Tibial nerve (tissue), 4 donors: ENCODE measurements at places on chromosomes 16 and 17. TPM values are rescaled to one million over a fixed set of nuclear protein-coding genes. Genes with fewer than 3 reads are reported as not detected.

Gene VAMP2
- 67.9 TPM for total RNA-seq

Gene IL17C
- not detected for total RNA-seq

GRCh38 chr16:1707193-1707790 lies 1.3 kb downstream of the MAPK8IP3 start:
- no peak for DNase-seq

DNA sequence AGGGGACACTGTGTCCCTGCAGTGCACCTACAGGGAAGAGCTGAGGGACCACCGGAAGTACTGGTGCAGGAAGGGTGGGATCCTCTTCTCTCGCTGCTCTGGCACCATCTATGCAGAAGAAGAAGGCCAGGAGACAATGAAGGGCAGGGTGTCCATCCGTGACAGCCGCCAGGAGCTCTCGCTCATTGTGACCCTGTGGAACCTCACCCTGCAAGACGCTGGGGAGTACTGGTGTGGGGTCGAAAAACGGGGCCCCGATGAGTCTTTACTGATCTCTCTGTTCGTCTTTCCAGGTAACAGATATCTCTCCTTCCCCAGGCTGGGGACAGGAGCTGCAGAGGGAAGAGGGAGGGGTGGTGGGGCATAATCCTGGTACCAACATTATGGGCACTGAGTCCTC lies 1.6 kb downstream of the CD300LG start:
- no peak for DNase-seq

GRCh38 chr16:10514369-10515055 lies 65.9 kb downstream of the EMP2 start:
- no peak for DNase-seq

Gene HBA1
- total RNA-seq: 48.4 TPM

Gene TMEM204
- 47.9 TPM for total RNA-seq

Gene WSCD1
- total RNA-seq: 1.4 TPM

Gene KRTAP4-1
- total RNA-seq: not detected
